ENCODE measurements at places on chromosomes 6 and 20. TPM values are rescaled to one million over a fixed set of nuclear protein-coding genes. Genes with fewer than 3 reads are reported as not detected.

Gene TMEM170B
- total RNA-seq = 8.0 TPM

Gene UST
- 7.8 TPM for total RNA-seq

Gene SPTLC3
- 9.7 TPM for total RNA-seq

Gene PROKR2
- not detected for total RNA-seq

Gene E2F3
- total RNA-seq = 2.2 TPM

Gene TMEM14C
- 9.7 TPM for total RNA-seq

Gene RING1
- total RNA-seq = 29.9 TPM
